ENCODE measurements at places on chromosomes 6 and 20.
A peak's percentile ranks its signal among the peaks of the same experiment; 100 is the strongest.

DNA sequence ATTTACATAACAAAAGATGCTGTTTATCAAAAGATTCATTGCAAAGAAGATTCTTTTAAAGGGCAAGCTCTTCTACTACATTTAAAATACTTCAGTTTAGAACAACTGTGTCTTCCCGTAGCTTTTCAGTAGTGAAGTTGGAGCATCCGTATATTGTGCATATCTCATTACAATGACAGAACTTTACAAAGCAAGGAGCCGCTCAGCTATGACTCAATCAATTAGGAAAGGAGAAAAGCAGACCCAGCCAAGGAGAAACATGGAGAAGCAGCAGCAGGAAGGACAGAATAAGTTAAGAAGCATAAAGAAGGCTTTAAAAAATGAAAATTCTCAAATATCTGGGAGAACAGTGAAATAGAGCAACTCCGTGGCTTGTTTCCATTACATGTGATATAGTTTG lies 132.6 kb upstream of the SMLR1 start:
- no peak overlapping the region for H3K27ac ChIP-seq
- H3K4me3 ChIP-seq: no peak overlapping the region
- DNase-seq: no peak
- H3K36me3 ChIP-seq: no peaks in the 10 kb centered on the region
- no peaks in the 10 kb centered on the region for H3K27me3 ChIP-seq
- H3K4me1 ChIP-seq: no peaks in the 10 kb centered on the region

DNA sequence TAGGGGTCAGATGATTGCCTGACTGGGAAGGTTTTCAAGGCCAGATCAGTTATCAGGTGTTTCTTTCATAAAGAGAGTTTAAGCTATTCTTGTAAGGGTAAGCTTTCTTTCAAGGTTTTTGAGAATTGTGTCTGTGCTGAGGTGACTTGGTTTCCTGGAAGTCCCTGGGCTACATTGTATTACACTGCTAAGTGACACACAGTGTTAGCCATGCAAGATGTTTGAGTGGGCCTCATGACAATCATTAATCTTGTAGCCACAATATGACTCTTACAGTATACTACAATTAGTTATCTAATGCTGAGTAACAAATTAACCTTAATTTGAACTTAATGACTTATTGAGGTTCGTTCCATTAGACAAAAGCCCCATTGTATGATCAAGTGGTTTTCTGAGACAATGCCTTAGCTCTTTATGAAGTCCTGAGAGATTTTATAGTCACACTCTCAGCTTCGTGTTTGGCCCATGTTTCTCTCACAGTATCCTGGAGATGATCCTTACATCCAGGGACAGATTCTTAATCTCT lies 186.7 kb downstream of the RPS12 start:
- no peak overlapping the region for H3K4me3 ChIP-seq
- no peaks in the 10 kb centered on the region for H3K4me1 ChIP-seq
- H3K27ac ChIP-seq: no peak overlapping the region
- H3K27me3 ChIP-seq: no peaks in the 10 kb centered on the region
- no peak for DNase-seq
- no peaks in the 10 kb centered on the region for H3K36me3 ChIP-seq

GRCh38 chr6:35729722-35730121 lies 7.1 kb upstream of the ARMC12 start:
- H3K36me3 ChIP-seq: no peaks in the 10 kb centered on the region
- peak overlapping the region; percentile 100 for H3K27ac ChIP-seq
- peaks cover 88% of the 10 kb centered on the region for H3K4me1 ChIP-seq
- no peak for DNase-seq

GRCh38 chr6:2171728-2172127 lies 73.7 kb downstream of the GMDS start:
- DNase-seq: no peak
- no peak overlapping the region for H3K27ac ChIP-seq
- no peaks in the 10 kb centered on the region for H3K27me3 ChIP-seq
- H3K36me3 ChIP-seq: no peaks in the 10 kb centered on the region
- H3K4me3 ChIP-seq: no peak overlapping the region

DNA sequence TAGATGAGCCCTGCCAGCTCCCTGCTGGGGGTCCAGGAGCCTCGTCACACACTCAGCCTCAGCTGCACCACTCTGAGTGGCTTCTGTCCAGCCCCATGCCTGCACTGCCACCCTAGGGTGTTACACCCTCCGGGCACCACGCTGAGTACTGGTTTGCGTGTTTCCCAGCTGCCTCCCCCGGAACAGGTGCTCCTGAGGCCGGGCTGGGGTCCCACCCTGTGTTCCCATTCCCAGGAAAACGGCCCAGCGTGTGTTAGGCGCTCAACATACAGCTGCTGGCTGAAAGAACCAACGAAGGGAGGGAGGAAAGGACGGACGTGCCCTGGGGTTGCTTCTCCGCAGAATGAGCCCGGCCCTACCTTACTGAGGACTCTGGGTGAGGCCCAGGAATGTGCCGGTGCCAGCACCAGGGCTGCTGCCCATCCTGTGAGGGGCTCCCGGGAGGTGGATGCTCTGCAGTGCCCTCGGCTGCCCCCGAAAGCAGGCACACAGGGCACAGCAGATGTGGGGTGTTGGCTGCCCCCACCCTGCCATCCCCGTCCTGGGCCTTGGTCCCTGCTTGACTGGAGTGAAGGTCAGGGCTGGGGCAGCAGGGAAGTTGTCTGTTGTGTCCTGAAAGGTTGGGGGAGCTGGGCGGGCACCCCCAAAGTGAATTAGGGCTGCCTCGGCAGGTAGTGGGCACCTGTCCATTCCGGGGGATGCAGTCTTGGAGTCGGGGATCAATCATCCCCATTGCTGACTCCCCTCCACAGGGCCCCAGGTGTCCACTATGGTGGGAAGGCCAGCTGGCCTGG lies 16.3 kb downstream of the LAMA5 start:
- no peaks in the 10 kb centered on the region for H3K27me3 ChIP-seq
- no peak overlapping the region for H3K27ac ChIP-seq
- H3K36me3 ChIP-seq: peaks cover 50% of the 10 kb centered on the region
- no peak for DNase-seq
- no peak overlapping the region for H3K4me3 ChIP-seq

DNA sequence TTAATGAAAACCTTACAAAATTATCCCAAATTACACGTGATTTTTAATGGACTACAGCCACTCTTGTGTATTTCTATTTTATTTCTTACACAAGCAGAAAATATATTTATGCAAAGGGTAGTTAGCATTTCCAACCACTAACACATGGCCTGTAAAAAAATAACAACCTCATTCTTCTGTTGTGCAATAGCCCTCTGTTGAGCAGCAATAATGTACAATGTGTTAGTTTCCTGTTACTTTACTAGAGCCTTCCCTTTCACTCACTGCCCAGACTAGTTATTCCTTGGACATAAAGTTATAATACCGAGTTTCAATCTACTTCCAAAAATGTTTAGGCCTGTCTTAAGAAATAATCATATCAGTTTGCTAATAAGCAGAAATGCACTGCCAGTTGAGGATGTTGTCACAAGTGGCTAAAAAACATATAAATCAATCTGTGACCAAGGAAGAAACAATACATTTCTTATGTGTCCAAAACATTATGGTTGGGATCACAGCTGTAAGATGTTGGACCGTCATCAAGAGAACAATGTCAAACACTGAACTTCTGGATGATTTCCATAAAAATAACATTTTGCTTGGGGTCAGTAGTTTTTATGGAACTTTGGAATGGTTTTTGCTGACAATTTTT lies 73.6 kb upstream of the RNF146 start:
- DNase-seq: no peak
- H3K27ac ChIP-seq: peak overlapping the region; percentile 49
- peaks cover 21% of the 10 kb centered on the region for H3K4me1 ChIP-seq
- no peak overlapping the region for H3K4me3 ChIP-seq
- no peaks in the 10 kb centered on the region for H3K27me3 ChIP-seq

GRCh38 chr6:145567684-145568252 lies 167.6 kb downstream of the EPM2A start:
- no peaks in the 10 kb centered on the region for H3K36me3 ChIP-seq
- H3K27me3 ChIP-seq: no peaks in the 10 kb centered on the region
- no peak overlapping the region for H3K27ac ChIP-seq
- no peak overlapping the region for H3K4me3 ChIP-seq

DNA sequence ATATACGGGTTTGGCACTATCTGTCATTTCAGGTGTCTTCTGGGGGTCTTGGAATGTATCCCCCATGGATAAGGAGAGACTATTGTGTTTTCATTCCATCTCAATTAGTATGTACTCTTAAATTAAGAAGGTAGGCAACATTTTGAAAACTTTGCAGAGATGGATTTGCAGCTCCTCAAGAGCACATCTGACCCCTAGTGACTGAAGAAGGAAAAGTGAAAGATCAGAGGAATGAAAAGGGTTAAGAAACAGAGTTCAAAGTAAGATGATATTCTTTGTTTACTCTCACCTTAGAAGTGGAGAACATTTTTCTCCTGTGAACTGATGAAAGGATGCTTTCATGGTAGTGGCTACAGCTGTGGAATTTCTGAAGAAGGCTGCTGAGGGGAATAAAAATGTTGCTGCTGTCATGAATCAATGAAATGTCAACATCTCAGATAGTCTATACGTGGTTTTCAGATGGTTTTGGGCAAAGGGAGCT lies 41.5 kb downstream of the SH3BGRL2 start:
- H3K4me3 ChIP-seq: no peak overlapping the region
- H3K4me1 ChIP-seq: peaks cover 50% of the 10 kb centered on the region
- no peaks in the 10 kb centered on the region for H3K27me3 ChIP-seq
- DNase-seq: no peak
- H3K36me3 ChIP-seq: peaks cover 16% of the 10 kb centered on the region

- no peaks in the 10 kb centered on the region for H3K4me1 ChIP-seq
- DNase-seq: no peak
- no peaks in the 10 kb centered on the region for H3K36me3 ChIP-seq
- no peak overlapping the region for H3K27ac ChIP-seq
- peaks cover 66% of the 10 kb centered on the region for H3K27me3 ChIP-seq
Measured at GRCh38 chr20:57313951-57314350, 15.7 kb upstream of the SPO11 start.

GRCh38 chr20:32681175-32682084 lies 7.7 kb upstream of the C20orf203 start:
- DNase-seq: no peak
- no peaks in the 10 kb centered on the region for H3K27me3 ChIP-seq
- no peaks in the 10 kb centered on the region for H3K36me3 ChIP-seq
- no peak overlapping the region for H3K4me3 ChIP-seq
- no peak overlapping the region for H3K27ac ChIP-seq
- H3K4me1 ChIP-seq: peaks cover 6% of the 10 kb centered on the region

- peaks cover 18% of the 10 kb centered on the region for H3K4me1 ChIP-seq
- peak overlapping the region; percentile 36 for H3K4me3 ChIP-seq
- H3K36me3 ChIP-seq: no peaks in the 10 kb centered on the region
- H3K27ac ChIP-seq: no peak overlapping the region
- peaks cover 51% of the 10 kb centered on the region for H3K27me3 ChIP-seq
- no peak for DNase-seq
Measured at GRCh38 chr20:46343348-46343974, 35.2 kb upstream of the CDH22 start.

DNA sequence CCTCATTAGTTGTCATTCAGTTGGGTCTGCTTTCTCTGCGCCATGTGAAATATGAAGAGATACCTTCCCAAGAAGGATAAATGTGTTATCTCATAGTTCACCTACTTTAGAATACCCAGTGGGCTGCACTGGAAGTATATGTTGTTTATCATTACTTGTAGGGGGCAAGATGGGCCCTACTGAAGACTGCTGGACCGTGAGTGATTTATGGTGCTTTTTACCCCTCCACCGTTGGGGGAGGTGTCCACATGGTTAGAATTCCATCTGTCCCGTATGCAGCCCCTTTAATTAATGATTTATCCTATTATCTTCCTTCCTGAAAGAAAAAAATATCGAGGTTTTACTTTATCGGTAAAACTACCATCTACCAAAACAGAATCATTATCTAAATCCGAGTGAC lies 97.0 kb downstream of the TSHZ2 start:
- H3K27me3 ChIP-seq: no peaks in the 10 kb centered on the region
- no peak overlapping the region for H3K4me3 ChIP-seq

DNA sequence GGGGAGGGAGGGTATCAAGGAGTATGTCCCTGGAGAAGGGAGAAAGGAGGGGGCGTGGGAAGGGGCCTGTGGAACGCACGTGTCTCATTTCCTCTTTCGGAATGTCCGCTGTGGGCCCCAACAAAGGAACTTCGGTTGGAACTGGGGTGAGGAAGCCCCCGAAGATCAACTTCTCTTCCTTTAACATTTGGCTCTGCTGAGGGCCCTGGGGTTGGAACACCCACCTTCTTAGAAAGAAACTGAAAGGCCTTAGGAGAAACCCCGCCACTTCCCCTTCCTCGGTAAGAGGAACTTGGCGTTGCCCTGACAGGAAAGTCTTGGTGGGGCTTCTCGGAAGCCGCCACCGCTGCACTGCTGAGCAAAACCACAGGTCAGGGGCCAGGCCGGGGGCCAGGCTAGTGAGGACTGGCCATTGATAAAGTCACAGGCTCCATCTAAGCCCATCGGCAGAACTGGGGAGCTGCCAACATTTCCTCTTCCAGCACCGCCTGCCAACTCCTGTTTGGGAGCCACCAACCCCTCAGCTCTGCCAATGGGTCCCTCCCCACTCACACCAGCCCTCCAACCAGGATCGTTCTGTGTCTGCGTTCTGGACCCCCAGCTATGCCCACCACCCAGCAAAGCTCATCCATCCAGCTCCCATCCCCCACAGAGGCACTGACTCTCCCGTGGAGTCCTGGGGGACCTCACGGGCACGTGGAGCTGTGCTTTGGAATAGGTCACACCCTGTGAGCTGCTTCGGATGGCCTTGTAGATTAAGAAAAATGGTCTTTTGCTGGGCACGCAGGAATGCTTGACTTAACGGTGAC lies 44.8 kb downstream of the FGD2 start:
- DNase-seq: peak; percentile 67
- H3K27me3 ChIP-seq: no peaks in the 10 kb centered on the region
- no peaks in the 10 kb centered on the region for H3K36me3 ChIP-seq
- peak overlapping the region; percentile 19 for H3K4me3 ChIP-seq
- peaks cover 29% of the 10 kb centered on the region for H3K4me1 ChIP-seq
- peak overlapping the region; percentile 72 for H3K27ac ChIP-seq

- no peak overlapping the region for H3K4me3 ChIP-seq
- H3K36me3 ChIP-seq: no peaks in the 10 kb centered on the region
- H3K27me3 ChIP-seq: no peaks in the 10 kb centered on the region
- DNase-seq: no peak
- H3K4me1 ChIP-seq: peaks cover 29% of the 10 kb centered on the region
Measured at GRCh38 chr20:49430320-49430719, 52.1 kb downstream of the KCNB1 start.

DNA sequence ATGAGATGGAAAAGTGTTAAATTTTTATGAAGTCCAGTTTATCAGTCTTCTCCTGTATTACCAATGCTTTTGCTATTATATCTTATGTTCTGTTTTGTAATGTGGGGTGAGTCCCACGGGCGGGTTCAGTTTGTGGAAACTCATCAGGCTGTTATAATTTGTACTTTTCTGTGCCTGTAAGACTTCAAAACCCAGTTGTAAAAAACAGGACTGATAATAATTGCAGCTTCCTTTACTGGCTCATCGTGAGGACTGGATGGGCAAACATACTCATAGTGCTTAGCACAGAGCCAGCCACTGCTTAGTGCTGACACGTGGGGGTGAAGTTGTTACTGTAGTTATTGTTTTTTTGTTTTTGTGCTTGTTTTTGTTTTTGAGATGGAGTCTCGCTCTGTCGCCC lies 45.6 kb downstream of the TGM2 start:
- no peak overlapping the region for H3K27ac ChIP-seq
- no peaks in the 10 kb centered on the region for H3K27me3 ChIP-seq
- no peak for DNase-seq

- H3K4me3 ChIP-seq: no peak overlapping the region
- no peaks in the 10 kb centered on the region for H3K36me3 ChIP-seq
- DNase-seq: no peak
Measured at GRCh38 chr6:170184316-170184715, 106.6 kb downstream of the DLL1 start.

- no peak for DNase-seq
- H3K27ac ChIP-seq: no peak overlapping the region
- H3K36me3 ChIP-seq: no peaks in the 10 kb centered on the region
Measured at GRCh38 chr20:2799688-2800520, 523 bp downstream of the CPXM1 start.

All from left ventricle myocardium inferior (tissue), 1 donor.